K562 (cell line): ENCODE measurements at places on chromosomes 5 and 9. TPM values are rescaled to one million over a fixed set of nuclear protein-coding genes. Genes with fewer than 3 reads are reported as not detected.

Gene THG1L
- polyA plus RNA-seq, result 35.3 and 38.1 TPM in 2 replicates

DNA sequence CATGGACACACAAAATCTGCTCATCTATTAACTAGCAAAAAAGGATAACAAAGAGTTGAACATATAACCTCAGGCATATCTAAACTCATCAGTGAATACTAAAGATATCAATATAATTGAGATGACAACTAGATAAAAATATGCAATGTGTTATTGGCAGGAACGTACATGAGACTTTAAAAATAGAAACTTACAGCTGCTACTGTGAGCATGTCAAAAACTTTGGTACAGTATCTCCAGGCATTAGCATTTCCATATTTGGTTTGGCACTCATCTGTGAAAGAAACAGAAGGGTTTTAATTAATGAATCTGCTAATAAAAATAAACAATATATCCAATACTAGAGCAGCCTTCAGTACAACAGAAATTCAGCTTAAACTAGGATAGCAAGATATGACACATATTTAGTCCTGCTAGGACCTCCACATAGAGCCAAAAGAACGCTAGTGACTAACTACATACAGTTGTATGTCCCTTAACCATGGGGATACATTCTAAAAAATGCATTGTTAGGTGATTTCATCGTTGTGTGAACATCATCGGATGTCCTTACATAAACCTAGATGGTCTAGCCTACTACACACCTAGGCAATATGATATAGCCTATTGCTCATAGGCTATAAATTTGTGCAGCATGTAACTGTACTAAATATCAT is 10.5 kb upstream of the SCAI start:
- DNase-seq, result no peak

DNA sequence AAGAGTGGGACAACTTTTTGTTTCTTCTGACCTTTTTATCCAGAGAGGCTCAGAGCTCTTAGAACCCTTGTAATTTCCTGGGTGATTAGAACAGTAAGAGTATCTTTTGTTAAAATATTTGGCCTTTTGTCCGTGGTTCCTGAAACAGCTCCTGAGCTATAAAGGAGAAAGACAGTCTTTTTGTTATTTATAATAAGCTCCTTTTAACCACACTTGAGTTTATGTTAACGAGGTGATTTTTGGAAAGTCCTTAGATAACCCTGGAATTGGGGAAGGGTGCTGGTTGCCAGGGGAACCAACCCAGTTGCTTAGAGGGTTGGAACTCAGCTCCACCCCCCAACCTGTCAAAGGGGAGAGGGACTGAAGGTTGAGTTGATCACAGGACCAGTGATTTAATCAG is 4.8 kb downstream of the ZNF483 start:
- DNase-seq, result no peak

GRCh38 chr5:137310051-137310730 is 188.9 kb downstream of the SPOCK1 start:
- no peak for DNase-seq

DNA sequence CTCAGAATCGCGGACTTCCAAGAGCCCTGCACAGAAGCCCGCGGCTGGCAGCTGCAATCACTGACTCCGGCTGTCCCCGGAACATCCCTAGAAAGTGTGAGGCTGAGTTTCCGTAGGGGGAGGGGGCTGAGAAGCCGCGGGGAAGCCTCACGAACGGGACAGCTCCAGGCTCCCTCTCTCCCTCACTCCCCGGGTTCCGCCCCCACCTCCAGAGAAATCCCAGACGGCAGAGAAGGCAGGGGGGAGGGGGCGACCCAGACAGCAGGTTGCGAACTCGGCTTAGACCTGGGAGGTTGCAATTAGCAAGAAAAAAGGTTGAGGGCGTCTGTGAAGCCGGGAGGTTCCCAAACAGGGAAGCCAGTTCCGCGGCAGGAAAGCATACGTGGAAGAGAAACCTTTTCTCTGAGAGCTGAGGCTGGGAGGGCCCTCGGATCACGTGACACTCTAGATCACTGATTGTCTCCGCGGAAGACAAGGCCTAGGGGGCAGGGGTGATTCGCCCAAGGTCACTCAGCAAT is 73.8 kb upstream of the CPLX2 start:
- no peak for DNase-seq

GRCh38 chr5:14667770-14668169 is 3.3 kb downstream of the OTULIN start:
- no peak for DNase-seq

GRCh38 chr9:34636791-34637355 is 714 bp downstream of the SIGMAR1 start:
- no peak for DNase-seq

GRCh38 chr5:90916947-90917800 is 358.6 kb downstream of the ADGRV1 start:
- no peak for DNase-seq

DNA sequence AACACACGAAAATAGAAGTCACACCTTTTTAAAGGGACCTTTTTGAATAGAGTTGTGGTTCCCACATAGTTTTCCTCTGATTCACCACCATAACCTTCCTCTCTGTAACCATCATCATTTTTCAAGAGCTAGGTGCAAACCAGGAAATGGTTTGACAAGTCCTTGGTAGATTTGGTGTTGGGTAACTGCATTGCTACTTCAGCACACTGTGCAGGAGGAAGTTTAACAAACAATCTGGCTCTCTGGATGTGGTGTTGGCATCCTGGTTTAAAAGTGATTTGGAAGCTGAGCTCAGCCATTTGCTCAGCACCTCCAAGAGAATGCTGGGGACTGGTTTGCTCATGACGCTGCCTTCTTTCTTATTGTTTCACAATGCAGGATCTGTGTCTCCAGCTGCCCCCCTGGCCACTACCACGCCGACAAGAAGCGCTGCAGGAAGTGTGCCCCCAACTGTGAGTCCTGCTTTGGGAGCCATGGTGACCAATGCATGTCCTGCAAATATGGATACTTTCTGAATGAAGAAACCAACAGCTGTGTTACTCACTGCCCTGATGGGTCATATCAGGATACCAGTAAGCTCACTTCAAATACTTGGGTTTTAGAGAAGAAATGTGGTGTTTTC is 213.1 kb downstream of the RFK start:
- no peak for DNase-seq
